ENCODE measurements at places on chromosomes 1 and 21.

DNA sequence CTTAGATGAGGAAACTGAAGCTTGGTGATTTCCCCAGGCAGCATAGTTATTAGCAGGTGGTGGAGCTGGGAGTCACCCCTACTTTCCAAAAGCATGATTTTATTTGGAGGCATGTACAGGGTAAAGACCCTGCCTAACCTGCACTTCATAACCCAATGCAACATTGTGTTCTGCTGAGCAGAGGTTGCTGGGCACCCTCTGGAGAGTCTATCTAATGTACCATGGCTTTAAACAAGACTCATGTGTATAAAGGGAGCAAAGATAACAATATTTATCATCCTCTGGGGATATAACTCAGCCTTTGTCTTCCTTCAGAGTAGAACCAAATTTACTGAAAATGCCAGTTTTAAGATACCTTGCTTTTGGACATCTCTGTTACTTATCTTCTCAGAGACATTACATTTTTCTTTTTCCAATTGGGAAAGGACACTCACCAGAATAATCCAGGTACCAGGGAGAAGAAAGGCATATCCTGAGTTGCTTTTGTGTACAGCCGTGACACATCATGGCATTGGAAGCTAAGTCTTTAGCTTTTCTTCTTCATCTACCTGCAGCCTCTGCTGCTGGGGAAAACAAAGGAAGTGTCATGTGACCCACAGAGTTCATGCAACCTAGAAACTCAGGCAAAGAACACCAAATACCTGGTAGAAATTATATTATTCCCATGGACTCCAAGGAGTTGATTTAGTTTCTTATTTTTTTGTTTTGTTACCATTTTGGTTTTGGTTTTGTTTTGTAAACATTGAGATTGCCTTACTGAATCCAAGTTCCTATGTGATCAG, 39.6 kb downstream of the ELAVL4 start:
- no peak for DNase-seq

- no peak for DNase-seq
These were observed 68.0 kb upstream of the AKT3 start for GRCh38 chr1:243917863-243918565.

- no peak for DNase-seq
These were observed 166.2 kb downstream of the ASTN1 start for GRCh38 chr1:176998183-176998795.

- DNase-seq, result no peak
These were observed 393.1 kb downstream of the PTPRU start for GRCh38 chr1:29629401-29629800.

- DNase-seq, result no peak
These were observed 67.6 kb downstream of the ADSS2 start for GRCh38 chr1:244384066-244384465.

DNA sequence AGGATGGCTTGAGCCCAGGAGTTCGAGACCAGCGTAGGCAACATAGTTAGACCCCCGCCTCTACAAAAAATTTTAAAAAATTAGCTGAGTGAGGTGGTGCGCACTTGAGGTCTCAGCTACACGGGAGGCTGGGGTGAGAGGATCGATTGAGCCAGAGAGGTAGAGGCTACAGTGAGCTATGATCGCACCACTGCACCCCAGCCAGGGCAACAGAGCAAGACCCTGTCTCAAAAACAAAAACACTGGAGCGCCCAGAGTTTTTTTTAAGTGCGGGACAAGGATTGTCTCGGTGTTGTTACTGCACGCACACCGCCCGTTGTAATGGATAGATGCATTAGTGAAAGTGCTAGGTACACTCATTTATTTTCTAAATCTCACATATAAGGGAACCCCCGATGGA, 37.1 kb downstream of the PIK3CD start:
- DNase-seq, result no peak

DNA sequence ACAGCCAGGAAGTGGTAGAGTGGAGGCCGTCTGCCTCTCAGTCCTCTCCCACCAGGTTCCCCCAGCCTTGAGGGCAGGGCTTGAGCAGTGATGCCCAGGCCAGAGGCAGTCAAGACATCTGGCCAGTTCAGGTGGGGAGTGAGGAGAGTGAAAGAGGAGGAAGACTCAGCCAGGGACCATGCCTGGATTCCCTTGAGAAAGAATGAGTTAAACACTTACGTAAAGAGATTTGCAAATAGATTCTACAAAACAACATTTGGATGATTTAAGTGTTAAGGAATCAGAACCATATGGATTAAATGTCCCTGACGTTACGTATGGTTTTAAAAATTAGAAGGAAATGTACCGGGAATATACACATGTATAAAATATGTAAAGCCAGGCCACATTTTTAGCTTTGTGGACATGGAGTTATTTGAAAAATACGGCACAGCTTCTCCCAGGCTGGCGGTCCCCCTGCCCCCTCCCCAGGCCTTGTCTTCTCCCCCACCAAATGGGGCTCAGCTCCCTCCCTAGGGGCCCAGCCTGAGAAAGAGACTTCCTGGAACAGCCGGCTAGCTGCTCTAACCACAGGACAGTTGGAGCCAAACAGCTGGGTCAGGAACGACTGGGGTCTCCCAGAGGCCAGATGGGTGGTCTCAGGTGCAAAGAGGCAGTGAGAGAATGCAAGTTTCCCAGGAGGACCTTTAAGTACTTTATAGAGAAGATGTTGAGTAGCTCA, 188.3 kb upstream of the EDN2 start:
- no peak for DNase-seq

DNA sequence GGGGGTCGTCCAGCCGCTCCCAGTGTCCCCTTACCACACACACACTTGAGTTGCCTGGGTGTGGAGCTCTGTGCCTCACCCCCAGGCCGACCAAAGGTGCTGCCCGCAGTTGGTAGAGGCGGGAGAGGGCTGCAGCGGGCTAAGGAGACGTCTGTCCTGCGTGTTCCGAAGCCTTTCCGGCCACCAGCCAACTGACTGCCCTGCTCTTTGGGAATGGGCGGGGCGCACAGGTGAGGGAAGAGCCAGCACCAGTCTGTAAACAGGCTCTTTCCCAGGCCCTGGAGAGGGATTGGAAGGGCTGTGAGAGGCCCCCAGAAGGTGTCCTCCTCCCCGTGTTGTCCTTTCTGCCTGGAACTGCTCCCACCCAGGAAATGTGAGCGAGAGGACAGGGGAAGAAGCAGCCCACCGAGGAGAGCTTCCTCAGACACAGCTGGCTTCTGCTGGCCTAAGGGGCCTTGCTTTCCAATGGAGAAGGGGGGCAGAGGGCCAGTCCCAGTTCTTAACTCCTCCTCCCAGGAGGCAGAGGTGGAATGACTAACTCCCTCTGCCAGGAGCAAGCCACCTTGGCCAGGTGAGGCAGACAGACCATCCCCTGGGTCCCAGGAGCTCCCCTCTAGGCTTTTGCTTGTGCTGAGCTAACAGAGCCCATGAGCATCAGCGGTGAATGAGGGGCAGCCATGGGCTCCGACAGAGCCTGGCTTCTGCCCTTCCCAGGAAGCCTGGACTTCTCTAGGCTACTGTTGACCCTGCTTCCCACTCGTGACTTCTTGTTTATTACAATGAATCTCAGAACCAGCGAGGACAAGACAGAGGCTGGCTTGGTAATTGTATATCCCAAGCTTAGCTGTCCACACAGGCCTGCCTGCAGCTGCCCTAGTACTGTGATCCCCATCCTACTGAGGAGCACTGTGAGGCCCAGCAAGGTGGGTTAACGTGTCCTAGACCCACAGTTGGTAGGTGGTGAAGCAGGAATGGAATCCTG, 158.1 kb upstream of the COA6 start:
- no peak for DNase-seq

- DNase-seq, result no peak
These were observed 182.9 kb downstream of the BACH1 start for GRCh38 chr21:29481641-29482040.

GRCh38 chr1:32900371-32900955, 726 bp downstream of the TMEM54 start:
- no peak for DNase-seq

DNA sequence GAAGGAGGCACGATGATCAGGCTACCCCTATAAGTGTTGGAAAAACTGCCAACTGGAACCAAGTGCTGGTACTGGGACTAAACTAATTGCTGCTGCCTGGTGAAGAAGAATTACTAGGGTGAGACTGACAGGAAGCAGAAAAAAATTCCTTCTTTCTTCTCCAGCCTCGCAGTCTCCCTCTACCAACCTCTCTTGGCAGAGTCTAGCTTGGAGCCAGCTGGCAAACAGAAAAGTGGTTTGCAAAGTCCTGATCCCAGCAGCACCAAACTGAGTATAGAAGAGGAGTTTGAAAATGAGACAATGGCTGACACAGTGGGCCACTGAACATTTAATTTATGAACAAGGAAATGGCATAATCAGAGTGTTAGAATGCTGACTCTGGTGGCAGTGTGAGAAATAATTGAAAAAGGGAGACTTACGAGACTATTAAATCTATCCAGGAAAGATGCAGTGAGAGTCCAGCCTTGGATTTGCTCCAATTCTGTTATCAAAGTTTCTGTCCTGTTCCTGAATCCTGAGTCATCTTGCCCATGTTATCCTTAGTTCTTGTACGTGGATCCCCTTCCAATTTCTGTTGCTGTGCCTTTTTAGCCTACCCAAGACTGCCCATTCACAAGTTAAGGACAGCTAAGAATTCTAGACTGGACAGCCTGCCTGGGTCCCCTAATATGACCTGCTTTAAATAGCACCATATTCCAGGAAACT, 23.7 kb upstream of the DISP1 start:
- DNase-seq, result no peak

DNA sequence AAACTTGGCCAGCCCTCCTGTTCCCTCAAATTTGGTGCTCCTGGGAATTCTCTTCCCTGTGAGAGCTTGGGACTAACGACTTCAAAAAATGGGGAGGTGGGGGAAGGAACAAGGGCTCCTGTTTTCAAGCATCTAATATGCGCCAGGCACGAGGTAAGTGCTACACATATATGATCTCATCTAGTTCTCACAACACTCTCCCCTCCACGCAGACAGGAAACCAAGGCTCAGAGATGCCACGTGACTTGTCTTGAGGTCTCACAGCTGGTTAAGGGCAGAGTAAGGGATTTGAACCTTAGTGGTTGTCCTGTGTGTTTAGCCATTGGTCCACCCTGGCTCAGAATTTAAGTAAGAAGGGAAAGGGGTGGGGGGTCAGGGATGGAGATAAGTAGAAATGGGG, 125.9 kb downstream of the DMRTB1 start:
- DNase-seq, result peak; percentile 28

- no peak for DNase-seq
These were observed 105.5 kb downstream of the LRIG2 start for GRCh38 chr1:113178522-113178921.

DNA sequence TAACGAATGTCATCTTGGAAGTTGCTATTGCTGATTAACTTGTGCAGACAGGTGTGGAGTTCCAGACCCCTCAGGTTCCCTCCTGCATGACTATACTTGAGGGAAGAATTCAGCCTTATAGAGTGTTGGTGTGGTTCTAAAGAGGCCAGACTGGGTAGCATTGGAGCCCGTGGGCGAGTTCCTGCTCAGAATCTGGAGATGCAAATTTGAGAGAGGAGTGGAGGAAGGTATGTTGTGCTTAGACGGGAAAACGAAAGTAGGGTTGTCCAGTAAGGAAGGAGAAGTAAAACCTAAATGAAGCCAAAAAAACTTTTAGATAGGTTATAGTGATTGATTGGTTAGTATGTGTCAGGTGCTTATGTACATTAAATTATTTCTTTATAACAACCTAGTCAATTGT, 79.2 kb downstream of the ZNF326 start:
- no peak for DNase-seq

DNA sequence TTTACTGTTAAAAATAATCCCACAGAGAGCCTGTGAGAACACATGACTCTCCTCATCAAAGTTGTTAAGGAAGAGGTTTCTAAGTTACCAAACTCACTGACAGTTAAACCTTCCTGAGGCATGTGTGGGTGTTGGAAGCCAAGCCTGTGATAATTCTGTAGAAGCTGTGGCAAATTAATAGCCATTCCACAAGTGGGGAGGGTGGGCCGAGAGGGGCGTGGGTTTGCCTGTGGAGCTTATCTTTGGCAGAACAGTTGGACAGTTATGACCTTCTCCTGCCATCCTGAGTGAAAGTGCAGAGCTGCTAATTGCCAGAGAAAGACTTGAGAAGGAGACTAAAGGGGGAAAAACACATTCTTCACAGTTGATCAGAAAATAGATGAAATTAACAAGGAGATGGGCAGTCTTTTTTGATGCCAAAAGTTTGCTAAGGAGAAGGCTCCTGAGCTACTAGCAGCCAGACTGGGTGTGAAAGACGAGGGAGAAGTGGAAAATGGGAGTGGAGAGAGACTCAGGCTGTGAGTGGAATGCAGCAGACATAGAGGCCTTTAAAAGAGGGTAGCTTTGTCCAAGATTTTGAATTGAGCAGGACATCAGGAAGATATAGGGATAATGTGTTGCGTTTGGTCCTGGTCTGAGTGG, 1.6 kb upstream of the PLA2G2C start:
- no peak for DNase-seq

DNA sequence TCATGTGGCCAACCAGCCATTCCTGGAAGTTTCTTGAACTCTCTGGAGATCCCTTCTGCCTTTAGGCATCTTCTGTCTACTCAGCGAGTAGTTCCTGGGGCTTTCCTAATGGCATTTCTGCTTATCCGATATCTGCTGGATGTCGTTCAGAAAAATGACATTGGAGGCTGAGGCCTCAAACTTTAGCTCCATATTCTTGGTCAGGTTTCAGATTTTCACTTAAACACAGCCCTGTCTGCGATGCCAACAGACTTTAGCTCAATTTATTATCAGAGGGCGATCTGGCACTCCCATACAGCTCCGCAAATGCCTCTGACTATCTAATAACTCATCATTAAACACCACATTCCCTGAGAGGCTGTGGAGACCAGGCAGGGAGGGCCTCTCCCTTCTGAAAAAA, 46.3 kb upstream of the ETS2 start:
- no peak for DNase-seq

GRCh38 chr1:59078866-59079265, 218.0 kb upstream of the FGGY start:
- no peak for DNase-seq

DNA sequence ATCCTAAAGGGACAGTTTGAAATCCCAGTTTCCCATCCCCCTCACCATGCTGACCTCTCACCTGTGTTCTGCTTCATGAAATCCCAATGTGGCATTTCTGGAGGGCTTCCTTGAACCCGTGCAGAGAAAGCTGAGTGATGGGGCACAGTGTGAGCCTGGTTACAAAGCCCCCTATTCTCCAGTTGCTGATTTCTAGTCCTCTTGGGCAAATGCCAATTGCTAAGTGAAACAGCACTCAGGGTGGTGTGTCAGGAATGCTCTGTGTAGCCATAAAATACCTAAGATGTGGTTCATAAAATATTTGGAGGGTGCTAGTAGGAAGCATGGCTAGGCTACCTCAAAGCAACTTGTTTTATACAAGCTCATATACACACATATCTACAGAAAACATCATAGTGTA, 32.0 kb downstream of the SUSD4 start:
- DNase-seq, result no peak

DNA sequence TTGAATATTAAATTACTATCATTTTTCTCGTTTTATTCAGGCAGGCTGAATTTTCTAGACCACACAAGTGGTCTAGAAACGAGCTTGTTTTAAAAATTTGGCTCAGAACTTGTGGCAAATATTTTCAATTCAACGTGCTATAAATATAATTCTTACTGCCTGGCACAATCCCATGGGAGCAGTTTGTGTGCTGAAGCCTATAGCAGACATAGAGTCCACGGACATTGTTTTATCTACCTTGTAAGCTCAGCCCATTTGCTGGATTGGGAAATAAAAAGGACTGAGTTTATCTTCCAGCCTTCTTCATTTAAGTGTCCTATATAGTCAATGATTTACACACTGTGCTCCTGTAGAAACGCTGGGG, 103.4 kb downstream of the ZBTB18 start:
- no peak for DNase-seq

GRCh38 chr1:213448360-213448759, 397.3 kb downstream of the RPS6KC1 start:
- no peak for DNase-seq

Data from stimulated activated CD8-positive, alpha-beta memory T cell treated with anti-CD3 and anti-CD28 coated beads, Interleukin-15, amount 100 ng/mL, for 48 hours (primary cell).